MCF 10A (cell line): ENCODE measurements at places on chromosomes 16 and 17.
A peak's percentile ranks its signal among the peaks of the same experiment; 100 is the strongest.

DNA sequence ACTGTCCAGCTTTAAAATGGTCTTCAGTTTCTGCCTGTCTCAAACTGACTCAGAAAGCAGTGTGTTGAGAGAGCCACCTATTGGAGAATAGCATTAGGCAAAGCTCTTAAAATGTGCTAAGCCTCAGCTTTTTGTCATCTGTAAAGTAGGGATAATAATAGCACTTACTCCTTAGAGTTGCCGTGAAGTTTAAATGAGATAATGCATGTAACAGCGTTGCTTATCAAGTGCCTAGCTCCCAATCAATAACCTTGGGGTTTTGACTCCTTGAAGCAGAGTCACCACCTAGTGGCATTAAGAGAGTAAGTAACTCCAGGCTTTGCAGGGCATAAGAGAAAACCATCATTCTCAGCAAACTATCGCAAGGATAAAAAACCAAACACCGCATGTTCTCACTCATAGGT lies 163.3 kb downstream of the HS3ST2 start:
- DNase-seq = peak; percentile 10

DNA sequence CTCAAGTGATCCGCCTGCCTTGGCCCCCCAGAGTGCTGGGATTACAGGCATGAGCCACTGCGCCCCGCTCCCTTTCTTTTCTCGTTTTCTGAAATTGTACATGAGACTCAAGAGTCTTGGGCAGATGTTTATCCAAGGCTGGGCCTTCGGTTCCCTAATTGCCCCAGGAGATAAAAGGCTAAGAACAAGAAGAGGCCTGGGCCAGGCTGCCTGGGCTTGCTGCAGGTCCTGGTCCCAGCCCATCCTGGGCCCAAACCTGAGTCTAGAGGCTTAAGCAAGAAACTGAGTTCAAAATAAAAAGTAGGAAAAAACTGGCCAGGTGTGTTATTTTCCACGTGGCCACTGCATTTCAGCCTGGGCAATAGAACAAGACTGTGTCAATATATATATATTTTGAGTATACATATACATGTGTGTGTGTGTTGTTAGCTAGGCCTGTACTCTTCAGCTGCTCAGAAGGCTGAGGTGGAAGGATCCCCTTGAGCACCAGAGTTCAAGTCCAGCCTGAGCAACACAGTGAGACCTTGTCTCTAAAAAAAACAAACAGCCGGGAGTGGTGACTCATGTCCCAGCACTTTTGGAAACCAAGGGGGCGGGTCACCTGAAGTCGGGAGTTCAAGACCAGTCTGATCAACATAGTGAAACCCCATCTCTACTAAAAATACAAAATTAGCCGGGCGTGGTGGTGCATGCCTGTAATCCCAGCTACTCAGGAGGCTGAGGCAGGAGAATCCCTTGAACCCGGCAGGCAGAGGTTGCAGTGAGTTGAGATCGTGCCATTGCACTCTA lies 6.8 kb upstream of the CLUH start:
- DNase-seq = peak; percentile 37

DNA sequence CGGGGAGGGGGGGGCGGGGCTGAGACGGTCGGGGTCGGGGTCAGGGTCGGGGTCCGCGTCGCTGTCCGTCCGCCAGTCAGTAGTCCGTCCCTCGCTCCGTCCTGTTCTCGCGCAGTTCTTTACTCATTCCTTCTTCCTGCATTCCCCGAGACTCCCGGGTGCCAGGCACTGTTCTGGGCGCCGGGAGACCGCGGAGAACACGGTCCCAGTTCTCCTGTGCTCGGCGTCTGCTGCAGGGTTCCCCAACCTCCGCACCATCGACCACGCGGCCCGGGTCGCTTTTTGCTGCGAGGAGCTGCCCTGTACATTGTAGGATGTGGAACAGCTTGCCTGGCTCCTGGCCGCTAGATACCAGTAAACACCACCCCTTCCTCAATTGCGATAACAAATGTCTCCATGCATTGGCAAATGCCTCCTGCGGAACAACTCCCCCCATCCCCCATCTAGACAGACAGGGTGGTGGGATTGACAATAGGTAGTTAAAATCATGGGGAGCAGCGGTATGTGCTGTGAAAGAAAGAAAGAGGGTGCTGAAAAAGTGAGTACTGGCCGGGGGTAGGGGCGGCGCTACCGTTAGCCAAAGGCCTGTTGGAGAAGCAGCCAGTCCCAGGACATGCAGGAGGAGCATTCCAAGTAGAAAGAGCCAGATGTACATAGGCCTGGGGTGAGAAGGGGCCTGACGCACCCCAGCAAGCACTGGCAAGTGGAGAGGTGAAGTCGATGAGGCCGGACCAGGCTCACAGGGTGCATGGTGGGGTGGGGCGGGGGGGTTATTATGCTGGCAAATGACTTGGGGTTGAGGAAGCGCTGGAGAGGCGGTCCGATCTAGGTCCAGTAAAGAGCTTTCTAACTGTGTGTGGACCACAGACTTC lies 631 bp downstream of the TRAF7 start:
- peak; percentile 41 for DNase-seq

GRCh38 chr16:85634747-85635544 lies 21.8 kb downstream of the GSE1 start:
- DNase-seq = no peak

DNA sequence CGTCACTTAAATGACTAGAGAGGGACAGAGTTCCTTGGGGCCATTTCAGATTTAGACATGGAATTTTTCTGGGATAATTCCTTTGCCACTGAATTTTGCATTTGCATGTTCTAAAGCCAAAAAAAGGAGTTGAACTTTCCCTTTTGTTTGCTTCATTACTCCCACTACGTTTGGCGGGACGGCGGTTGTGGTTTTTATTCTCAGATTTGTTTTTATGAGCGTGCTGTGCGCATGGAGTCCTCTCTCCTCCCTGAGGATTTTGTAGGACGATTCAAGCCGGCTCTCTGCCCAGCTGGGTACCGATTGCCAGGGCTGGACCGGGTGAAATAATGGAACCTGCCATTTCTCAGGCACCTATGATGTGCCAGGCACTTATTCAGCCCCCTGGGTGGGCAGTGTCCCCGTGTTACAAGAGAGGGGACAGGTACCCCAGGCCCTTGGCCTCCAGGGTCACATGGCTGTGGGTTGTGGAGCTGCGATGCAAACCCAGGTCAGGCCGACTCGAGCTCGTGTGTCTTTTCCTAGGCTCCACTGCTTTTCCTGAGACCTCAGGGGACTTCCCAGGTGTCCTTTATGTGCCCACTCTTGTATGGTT lies 18.8 kb downstream of the CMIP start:
- no peak for DNase-seq

GRCh38 chr17:64084086-64084939 lies 45.6 kb downstream of the ERN1 start:
- DNase-seq = peak; percentile 73

DNA sequence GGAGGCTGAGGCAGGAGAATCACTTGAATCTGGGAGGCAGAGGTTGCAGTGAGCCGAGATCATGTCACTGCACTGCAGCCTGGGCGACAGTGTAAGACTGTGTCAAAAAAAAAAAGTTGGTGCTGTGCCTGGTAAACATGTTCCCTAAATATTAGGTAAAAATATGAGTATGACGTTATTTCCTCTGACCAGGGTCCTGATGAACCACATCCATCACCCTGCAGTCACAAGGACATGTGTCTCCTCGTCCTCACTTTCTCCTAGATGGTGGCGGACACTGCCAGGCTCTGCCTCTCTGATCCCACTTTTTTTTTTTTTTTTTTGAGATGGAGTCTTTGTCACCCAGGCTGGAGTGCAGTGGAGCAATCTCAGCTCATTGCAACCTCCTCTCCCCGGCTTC lies 28.7 kb downstream of the LGALS9 start:
- no peak for DNase-seq

- DNase-seq = no peak
Measured at GRCh38 chr16:20870122-20870820, 29.9 kb downstream of the DCUN1D3 start.

GRCh38 chr16:10107081-10107480 lies 75.1 kb downstream of the GRIN2A start:
- no peak for DNase-seq

- no peak for DNase-seq
Measured at GRCh38 chr16:81435103-81435502, 9.5 kb upstream of the CMIP start.

DNA sequence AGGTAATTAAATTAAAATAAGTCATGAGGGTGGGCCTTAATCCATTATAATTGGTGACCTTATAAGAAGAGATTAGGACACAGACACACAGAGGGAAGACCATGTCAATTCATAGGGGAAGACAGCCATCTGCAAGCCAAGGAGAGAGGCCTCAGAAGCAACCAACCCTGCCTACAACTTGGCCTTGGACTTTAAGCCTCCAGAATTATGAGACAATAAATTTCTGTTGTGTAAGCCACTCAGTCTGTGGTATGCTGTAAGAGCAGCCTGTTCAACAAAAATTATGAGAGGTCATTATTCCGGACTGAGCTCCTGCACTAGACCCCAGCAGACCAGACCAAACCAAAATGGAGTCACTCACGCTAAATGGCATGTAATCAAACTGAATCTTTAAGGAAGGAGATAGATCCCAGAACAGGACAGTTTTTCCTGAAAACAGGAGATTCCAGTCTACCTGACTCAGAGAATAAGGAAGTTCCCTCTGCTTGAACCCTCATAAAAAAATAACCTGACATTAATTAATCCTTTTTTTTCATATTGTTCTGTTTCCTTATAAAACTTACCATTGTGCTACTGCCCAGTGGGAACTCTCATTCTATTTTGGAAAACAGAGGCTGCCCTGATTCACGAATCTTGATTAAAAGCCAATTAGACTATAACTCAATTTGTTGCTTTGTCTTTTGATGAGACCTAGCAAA lies 74.3 kb downstream of the DNAH3 start:
- no peak for DNase-seq

GRCh38 chr17:42845918-42846593 lies 1.7 kb downstream of the AOC2 start:
- peak; percentile 35 for DNase-seq

- peak; percentile 47 for DNase-seq
Measured at GRCh38 chr16:53809088-53809932, 105.4 kb downstream of the FTO start.

DNA sequence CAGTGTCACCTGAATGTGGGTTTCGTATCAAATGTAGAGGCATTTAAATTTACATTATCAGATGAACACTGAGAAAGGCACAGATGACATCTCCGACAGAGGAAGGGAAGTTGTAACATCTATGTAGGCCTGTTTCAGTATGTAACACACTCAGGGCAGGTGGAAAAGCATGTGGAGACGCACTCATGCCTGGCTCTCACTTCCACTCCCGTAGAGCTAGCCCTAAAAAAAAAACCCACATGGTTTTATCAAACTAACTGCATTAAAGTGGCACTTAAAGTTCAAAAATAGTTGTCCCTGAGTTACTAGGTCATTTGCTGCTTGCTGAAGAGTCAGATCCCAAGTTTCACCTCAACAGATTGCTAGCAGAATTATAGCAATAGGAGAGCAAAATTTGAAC lies 6.1 kb upstream of the ANKFY1 start:
- no peak for DNase-seq

DNA sequence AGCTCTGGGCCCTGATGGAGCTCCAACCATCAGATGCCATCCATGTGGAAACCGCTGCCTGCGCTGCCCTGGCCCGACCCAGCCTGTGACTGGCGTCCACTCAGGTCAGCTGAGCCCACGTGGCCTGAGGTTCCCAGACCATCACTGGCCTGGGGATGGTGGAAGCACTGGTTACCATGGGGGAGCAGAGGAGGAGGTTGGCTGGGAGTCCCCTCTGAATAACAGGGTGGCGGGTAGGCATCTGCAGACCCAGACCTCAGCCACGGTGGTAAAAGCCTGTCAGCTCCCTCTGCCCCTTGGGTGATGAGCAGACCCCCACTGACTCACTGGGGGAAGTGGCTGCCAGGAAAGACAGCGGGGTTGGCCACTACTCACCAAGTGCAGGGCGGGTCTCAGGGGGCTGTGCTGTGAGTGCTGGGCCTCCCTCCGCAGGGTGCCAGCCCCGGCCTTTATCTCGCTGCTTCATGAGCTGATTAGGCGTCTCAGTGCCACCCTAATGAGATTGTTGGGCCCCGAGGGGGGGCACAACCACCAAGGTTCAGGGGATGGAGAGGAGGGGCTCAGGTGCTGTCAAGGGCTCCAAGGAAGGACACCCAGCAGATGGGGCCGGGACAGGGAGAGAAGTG lies at the start of gene PDE6G:
Gene PDE6G, minus strand, starts transcription at position 425 of the 626 bp plus-strand sequence. CDS start 3,237 bp downstream, outside the sequence.
- DNase-seq = no peak

DNA sequence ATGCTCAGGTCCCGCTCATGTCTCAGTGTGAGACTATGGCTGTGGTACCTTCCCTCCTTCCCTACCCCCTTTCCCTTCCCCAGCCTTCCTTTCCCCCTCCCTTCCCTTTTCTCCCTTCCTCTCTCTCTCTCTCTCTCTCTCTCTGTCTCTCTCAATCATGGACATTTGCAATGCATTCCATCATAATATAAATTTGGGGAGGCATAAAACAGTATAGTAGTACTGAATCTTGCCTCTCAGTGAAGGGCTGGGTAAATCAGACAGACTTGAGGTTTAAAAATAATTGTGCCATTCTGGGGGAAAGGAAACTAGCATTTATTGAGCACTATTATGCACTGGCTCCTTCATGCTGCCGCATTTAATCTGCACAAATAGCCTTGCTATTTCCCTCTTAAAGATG lies 4.3 kb downstream of the ZKSCAN2 start:
- DNase-seq = no peak

GRCh38 chr16:24255456-24256371 lies at the start of gene CACNG3:
Gene CACNG3 (plus strand): TSS chr16:24256335. CDS start chr16:24256755, 420 bp downstream.
- peak; percentile 47 for DNase-seq

DNA sequence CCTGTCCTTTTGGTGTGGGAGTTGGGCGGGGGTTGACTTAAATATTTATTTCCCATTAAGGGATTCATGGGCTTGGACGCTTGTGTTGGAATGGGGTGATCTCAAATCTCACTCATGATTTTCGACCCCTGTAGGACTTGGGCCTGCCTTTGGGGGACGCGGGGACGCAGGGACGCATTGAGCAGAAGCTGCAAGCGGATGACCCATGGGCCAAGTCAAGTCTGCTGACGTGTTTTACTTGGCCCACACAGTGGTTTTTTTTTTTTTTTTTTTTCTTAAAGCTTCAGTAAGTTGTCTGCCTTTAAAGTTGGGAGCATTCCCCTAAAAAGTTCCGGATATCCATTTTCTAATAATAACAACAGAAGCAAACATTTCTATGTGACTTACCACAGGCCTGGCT lies 28.9 kb downstream of the CMIP start:
- DNase-seq = no peak

GRCh38 chr16:87635541-87636049 lies 33.3 kb downstream of the JPH3 start:
- peak; percentile 70 for DNase-seq

GRCh38 chr17:77571155-77571981 lies 387.1 kb upstream of the TNRC6C start:
- DNase-seq = no peak

DNA sequence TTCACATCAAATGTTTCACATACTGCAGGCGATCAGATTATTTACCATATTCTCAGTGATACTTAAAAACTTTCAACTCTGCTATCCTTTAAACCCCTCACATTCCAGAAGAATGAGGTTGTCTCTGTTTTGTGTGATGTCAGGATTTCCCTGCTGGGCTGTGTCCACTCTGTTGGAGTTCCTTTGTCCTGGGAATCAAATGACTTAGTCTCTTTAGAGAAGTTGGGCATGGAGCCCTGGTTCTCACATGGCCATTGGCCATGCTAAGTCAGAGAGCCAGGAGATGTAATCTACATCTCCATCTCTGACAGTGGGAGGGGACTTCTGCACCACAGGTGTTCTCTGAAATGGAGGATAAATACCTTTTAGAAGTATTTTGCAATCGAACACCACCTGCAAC lies 205.1 kb upstream of the MAF start:
- no peak for DNase-seq

- no peak for DNase-seq
Measured at GRCh38 chr17:68731465-68731864, 130.3 kb upstream of the FAM20A start.

- no peak for DNase-seq
Measured at GRCh38 chr17:76353004-76353598, 615 bp downstream of the PRPSAP1 start.

- peak; percentile 83 for DNase-seq
Measured at GRCh38 chr16:66996324-66996982, 8.1 kb downstream of the CES4A start.
